ENCODE measurements at places on chromosomes 5 and 9.

- no peak for DNase-seq
These were observed 31.5 kb upstream of the NKD2 start for GRCh38 chr5:976849-977751.

GRCh38 chr9:69645488-69645887 is 26.7 kb downstream of the APBA1 start:
- no peak for DNase-seq

GRCh38 chr5:159345336-159345735 is 15.0 kb upstream of the IL12B start:
- DNase-seq: no peak

GRCh38 chr9:124399968-124400940 is 15.0 kb downstream of the PSMB7 start:
- no peak for DNase-seq

- peak; percentile 39 for DNase-seq
These were observed 108.4 kb downstream of the PSD2 start for GRCh38 chr5:139903795-139904565.

GRCh38 chr5:148981353-148981752 is 81.5 kb downstream of the SH3TC2 start:
- no peak for DNase-seq

- DNase-seq: no peak
These were observed 81.5 kb downstream of the DAB2IP start for GRCh38 chr9:121732886-121733285.

GRCh38 chr9:90259311-90260246 is 383.0 kb downstream of the DIRAS2 start:
- no peak for DNase-seq

- no peak for DNase-seq
These were observed 16.3 kb upstream of the ANXA1 start for GRCh38 chr9:73135394-73135793.

- DNase-seq: no peak
These were observed 237.4 kb downstream of the GOLPH3 start for GRCh38 chr5:31936683-31937082.

GRCh38 chr5:40521925-40522324 is 157.8 kb upstream of the PTGER4 start:
- DNase-seq: no peak

- DNase-seq: no peak
These were observed 162.2 kb downstream of the OXCT1 start for GRCh38 chr5:41707853-41708603.

GRCh38 chr9:32092031-32092430 is 292.4 kb upstream of the ACO1 start:
- DNase-seq: no peak

GRCh38 chr9:6897898-6898302 is 140.1 kb downstream of the KDM4C start:
- DNase-seq: no peak

- DNase-seq: no peak
These were observed 2.5 kb downstream of the FEM1C start for GRCh38 chr5:115542086-115542485.

DNA sequence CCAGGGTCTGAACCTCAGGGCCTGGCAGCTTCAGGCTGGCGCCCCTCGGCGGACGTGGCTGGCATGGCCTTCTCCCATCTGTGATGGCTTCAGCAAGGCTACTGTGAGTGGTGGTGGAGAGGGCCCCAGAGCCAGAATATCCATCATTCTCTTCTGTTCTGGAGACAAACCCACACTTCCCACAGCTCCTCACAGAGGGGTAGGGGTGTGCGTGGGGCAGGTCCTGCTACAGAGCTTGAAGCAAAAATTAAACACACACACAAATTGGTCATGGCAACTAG is 9.6 kb downstream of the GPX3 start:
- no peak for DNase-seq

Measured in progenitor cell of endocrine pancreas (in vitro differentiated cells).